Cortex of kidney (tissue), 1 donor: ENCODE measurements at places on chromosomes 5 and 9.

DNA sequence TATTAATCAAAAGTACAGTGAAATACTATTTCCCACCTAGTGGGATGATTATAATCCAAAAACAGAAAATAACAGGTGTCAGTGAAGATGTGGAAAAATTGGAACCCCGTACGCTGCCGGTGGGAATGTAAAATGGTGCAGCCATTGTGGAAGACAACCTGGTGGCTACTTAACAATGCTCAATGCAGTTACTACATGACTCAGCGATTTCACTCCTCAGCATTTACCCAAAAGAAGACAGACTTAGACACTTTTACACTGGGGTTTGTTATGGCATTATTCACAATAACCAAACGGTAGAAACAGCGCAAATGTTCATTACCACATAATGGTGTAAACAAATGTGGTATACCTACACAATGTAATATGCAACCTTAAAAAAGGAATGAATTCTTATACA is 23.9 kb downstream of the SECISBP2 start:
- DNase-seq: no peak

GRCh38 chr9:87558606-87559190 is 61.0 kb downstream of the DAPK1 start:
- no peak for DNase-seq

- DNase-seq: no peak
Measured at GRCh38 chr5:87027570-87027969, 240.1 kb upstream of the RASA1 start.

DNA sequence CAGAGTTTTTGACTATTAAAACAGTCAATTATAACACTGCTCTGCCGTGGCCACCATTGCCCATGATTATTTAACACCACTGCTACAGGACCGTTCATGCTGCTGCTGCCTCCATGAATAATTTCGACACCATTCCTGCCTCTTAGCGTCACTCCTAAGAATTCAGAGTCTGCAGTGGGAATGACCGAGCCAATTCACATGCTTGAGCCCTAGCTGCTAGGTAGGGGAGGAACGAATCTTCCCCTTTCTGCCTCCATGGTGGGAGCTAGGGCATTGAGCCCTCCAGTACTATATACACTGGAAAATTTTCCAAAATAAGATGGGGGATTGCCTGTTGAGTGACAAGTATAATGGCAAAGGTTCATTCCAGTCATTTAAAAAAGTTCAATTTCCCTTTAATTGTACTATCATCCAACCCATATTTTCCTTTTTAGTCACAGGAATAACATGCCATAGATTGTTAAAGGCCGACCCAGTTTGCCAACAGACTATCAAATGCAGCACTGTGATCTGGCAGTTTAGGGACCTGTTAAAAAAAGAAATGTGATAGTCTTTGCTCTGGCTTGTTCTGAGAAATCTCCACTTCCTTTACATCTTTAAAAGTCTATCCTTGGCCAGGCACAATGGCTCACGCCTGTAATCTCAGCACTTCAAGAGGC is 13.5 kb upstream of the B4GALT1 start:
- DNase-seq: no peak

GRCh38 chr5:35129921-35130485 is 82.3 kb upstream of the AGXT2 start:
- no peak for DNase-seq

DNA sequence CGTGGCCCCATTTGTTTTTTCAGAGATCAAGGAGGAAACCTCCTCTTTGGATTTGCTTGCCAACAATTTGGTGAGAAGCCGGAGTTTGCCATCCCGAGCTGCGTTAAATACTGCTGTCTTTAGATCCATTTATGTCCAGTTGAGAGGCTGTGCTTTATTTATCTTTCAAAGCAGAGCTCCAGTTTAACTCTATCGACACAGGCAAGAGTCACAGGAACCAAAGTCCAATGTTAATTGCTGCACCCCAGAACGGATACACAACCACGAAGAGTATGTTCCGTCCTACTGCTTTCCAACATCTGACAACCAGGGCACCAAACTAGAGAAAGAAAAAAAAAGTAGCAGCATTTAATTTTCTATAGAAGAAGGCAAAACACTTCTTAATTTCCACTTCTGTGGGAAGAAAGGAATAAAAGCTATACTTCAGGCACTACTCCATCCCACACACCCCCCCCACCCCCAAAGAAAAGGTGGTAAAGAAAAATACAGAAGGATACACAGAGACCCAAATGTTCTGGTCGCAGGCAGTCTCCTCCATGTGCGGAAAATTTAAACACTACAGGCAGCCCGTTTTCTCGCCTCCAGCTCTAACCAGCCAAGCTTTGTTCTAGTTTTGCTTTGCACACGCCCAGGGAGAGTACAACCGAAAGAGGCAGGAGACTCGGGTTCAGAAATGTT is 1.1 kb downstream of the FEM1C start:
- no peak for DNase-seq

- no peak for DNase-seq
Measured at GRCh38 chr5:13664377-13664776, 280.1 kb downstream of the DNAH5 start.

DNA sequence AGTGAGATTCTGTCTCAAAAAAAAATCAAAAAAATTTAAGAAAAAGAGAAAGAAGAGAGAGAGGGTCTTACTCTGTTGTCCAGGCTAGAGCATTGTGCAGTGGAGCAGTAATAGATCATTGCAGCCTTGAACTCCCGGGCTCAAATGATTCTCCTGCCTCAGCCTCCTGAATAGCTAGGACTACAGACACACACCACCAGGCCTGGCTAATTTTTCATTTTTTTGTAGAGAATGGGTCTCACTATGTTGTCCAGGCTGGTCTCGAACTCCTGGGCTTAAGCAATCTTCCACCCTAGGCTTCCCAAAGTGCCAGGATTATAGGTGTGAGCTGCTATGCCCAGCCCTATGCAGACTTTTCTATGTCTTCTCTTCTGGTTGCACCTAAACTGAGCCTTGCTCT is 25.0 kb downstream of the RRAGA start:
- DNase-seq: no peak

DNA sequence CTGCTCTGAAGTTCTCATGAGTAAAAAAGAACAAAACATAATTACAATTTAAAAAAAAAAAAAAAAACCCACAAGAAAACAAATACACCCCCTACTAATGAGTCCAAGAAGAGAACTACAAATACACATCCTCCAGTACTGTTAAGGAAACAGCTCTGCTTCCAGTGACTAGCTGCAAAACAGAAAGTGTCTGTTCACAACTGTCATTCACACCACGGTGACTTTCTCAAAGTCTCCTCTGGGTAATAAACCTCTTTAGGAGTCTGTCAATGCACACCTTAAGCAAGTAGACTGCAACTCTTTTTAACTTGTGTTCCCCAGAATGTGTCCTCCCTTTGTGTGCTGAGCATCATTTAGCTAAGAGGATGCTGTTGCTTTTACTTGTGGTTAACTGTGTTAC is 6.2 kb downstream of the REEP5 start:
- no peak for DNase-seq
